NCI-H524 treated with DMSO at 0.1 percent for 48 hours (cell line): ENCODE measurements at places on chromosomes 16 and 17.

DNA sequence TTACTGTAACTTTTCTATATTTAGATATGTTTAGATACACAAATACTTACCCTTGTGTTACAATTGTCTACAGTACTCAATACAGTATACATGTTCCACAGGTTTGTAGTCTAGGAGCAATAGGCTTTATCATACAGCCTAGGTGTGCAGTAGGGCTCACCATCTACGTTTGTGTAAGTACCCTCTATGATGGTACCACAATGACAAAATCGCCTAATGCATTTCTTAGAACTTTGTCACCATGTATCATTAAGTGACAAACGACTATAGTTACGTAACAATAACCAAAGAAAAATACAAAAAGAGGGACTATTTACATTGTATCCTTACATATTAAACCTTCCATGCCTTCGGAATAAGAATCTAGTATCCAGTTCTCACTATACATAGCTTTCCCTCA, 8.0 kb downstream of the STAT5B start:
- no peak for DNase-seq

DNA sequence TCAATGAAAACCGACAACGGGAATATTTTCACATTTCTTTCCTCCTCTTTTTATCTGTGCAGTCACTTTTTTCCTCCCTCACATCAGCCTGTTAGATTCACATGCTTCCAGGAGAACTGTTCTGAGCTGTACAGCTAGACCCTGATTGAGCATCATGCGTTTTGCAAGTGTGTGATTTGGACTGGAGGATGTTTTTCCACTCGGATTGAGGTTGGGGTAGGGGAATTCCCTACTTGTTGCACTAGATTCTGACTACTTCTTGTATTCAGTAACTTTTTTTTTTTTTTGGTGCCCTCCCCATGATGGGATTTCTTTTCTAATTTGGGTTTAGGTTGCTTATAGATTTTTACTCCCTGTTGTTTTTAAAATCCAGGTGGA, 4.8 kb downstream of the MSI2 start:
- no peak for DNase-seq

- no peak for DNase-seq
Observed at GRCh38 chr17:80455336-80455710, 21.1 kb downstream of the NPTX1 start.

DNA sequence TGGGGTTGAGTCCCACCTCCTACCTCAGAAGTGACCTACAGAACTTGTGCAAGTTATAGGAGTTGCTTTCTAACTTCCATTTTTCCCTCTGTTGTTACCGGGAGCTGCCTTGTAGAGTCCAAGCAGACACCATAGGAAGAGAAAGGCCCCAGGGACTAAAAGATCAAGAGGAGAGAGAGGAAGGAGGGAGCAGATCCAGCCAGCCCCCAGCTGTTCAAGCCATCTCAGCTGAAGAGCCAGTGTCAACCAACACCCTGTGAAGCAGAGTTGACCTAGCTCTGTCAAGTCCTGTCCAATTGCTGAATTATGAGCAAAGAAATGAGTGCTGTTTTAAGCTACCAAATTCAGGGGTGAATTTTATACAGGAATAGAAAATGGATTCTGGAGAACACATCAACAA, 34.9 kb upstream of the CACNG4 start:
- no peak for DNase-seq

DNA sequence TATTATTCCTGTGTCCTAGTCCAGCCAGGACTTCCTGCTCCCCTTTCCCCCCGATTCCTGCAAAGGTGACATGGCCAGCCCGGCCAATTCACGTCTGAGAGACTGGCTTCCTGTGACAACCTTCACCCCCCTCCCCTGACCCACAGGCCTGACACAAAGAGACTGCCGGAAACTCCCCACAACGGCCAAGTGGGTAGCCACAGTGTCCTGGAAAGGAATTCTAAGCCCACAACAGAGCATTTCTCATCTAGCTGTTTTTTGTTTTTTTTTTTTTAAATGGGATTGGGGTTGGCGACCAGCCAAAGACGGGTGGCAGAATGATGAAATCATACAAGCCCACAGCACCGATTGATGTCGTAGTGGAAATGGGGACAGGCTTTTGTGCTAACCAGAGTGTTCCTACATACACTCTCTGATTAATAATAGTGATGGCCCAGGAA, 2.8 kb upstream of the XAF1 start:
- DNase-seq = no peak

DNA sequence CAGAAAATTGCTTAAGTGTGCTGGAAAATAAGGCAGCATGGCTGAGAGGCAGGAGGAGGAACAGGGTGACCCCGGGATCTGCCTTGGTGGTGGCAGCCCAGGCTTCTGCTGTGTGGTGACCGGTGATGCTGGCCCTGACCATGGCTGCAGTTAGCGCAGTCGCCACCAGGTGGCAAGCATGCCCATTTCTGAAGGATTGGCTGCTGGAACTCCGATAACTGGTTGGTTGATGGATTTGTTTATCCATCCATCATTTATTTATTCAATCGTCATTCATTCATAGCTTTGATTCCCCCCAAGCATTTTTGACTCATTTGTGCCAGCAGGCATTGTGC, 29.1 kb upstream of the ITGA3 start:
- DNase-seq = peak; percentile 5
